ENCODE measurements at places on chromosomes 6 and 20. TPM values are rescaled to one million over a fixed set of nuclear protein-coding genes. Genes with fewer than 3 reads are reported as not detected.

The HSPA12B gene
- not detected for total RNA-seq

The MAPK13 gene
- 45.2 TPM for total RNA-seq

The TSBP1 gene
- total RNA-seq: not detected

The FERMT1 gene
- 98.4 TPM for total RNA-seq

The MUC22 gene
- not detected for total RNA-seq

The CST1 gene
- not detected for total RNA-seq

The VSTM2L gene
- total RNA-seq: 9.0 TPM

The ISM1 gene
- total RNA-seq: 1.0 TPM

The ADGRB3 gene
- not detected for total RNA-seq

The ATP6V1G2 gene
- 0.11 TPM for total RNA-seq

The MROH8 gene
- total RNA-seq: not detected

The ZNF334 gene
- total RNA-seq: 1.1 TPM

The RAD21L1 gene
- not detected for total RNA-seq

The PRSS16 gene
- 12.2 TPM for total RNA-seq

The SLC2A10 gene
- total RNA-seq: 0.16 TPM

The NRSN1 gene
- total RNA-seq: not detected

The PBOV1 gene
- not detected for total RNA-seq

The HEY2 gene
- not detected for total RNA-seq

The EIF2S2 gene
- total RNA-seq: 141 TPM

The MCCD1 gene
- not detected for total RNA-seq

The SSTR4 gene
- total RNA-seq: not detected

The SEL1L2 gene
- total RNA-seq: not detected

The NKAIN2 gene
- not detected for total RNA-seq

The BNIP5 gene
- total RNA-seq: not detected

The NRN1 gene
- 0.39 TPM for total RNA-seq
